Fibroblast of skin of right quadriceps (primary cell): ENCODE measurements at places on chromosomes 16 and 17.

DNA sequence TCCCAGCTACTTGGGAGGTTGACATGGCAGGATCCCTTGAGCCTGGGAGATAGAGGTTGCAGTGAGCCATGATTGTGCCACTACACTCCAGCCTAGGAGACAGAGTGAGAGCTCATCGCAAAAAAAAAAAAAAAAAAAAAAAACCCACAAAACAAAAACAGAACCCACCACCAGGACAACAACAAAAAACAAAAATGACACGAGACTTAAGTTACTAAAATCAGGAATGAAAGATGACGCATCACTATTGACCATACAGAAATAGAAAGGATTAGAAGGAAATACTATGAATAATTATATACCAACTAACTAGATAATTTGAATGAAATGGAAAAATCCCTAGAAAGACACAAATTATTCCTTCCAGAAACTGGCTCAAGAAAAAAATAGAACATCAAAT lies 432.4 kb upstream of the PMFBP1 start:
- DNase-seq = no peak

DNA sequence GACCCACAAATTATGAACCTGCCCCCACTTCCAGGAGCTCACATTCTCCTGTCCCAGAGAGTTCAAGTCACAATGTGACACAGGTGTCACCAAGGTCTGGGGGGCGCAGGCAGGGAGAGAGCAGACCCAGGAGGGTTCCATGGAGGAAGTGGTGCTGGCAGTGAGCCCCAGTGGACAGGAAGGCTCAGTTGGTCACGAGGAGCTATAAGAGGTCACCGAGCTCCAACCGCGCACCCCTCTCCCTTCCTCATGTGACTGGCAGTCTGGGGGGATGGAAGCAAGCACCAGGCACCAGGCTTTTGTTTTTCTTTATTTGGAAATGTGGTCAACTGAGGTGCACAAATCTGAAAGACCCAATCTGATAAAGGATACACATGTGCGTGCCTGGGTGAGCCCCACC lies 2.5 kb downstream of the ITGAD start:
- DNase-seq = no peak

- no peak for DNase-seq
Observed at GRCh38 chr17:5272322-5272721, 9.8 kb upstream of the RABEP1 start.

DNA sequence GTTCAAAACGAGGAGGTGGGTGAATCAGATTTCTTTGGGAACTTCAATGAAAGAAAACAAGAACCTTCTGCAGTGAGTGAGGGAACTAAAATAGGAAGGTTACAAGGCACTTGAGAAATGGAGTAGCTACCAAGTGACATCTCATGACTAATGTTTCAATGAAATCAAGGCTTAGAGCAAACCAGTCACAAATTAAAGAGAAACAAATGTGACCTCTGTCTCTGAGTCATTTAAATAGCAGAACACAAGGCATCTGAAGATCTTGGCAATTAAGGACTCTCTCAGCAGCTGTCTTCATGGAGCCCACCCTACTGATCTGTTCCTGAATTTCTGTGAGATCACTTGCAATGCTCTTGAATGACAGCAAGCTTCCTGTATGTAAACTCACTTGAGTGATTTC lies 109.5 kb downstream of the CDH11 start:
- peak; percentile 82 for DNase-seq

GRCh38 chr17:83076938-83077337 lies 2.5 kb upstream of the METRNL start:
- DNase-seq = no peak

DNA sequence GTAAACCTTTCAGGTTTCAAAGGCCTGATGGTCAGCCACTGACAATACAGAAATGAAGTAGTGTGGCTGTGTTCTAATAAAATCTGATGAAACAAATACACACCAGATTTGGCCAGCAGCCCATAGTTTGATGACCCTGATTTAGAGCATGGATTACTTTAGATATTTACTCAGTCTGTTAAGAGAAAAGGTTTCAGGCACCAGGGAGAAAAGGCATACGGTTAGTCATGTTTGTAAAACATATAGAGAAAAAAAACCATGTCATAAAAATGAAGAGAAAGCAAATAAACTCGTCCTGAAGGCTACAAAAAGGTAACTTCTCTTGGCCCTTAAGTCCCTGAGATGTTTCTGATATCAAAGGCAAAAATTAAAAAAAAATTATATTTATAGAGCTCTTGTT lies 112.1 kb downstream of the ADAMTS18 start:
- no peak for DNase-seq

DNA sequence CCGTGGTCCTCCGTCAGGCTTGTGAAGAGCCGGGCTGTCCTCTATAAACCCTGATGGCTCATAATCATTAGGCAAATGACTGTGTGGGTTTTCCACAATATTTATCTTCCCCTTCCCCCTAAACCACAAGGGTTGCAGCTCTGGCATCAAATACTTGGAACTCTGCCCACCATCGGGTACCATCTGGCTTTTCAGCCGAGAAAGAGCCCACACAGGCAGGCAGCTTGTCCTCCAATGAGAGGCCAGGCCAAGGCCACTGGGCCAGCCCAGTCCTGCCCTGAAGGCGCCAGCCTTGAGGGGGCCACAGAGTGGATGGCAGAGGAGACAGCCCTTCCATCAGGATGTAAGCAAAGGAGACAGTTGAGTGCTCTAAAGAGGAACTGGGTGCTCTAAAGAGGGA lies 31.8 kb upstream of the NAT9 start:
- DNase-seq = no peak

DNA sequence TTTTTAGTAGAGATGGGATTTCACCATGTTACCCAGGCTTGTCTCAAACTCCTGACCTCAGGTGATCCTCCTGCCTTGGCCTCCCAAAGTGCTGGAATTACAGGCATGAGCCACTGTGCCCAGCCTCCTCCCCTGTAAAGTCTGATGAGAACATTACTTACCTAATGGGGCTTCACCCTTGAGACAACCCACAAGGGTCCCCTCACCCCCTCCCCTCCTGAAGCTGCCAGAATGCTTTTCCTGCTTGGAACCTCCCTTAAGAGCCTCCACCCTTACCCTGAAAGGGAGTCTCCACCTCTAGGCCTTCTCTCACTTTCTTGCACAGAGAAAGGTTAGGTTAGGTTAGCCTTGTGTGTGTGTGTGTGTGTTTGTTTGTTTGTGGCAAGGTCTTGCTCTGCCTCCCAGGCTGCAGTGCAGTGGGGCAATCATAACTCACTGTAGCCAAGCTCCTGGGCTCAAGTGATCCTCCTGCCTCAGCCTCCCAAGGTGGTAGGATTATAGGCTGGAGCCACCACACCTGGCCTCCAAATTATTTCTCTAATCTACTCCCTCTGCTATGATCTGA lies 8.9 kb downstream of the SLC5A11 start:
- no peak for DNase-seq
